Activated CD8-positive, alpha-beta memory T cell treated with anti-CD3 and anti-CD28 coated beads for 4 hours (primary cell): ENCODE measurements at places on chromosomes 16 and 17.

DNA sequence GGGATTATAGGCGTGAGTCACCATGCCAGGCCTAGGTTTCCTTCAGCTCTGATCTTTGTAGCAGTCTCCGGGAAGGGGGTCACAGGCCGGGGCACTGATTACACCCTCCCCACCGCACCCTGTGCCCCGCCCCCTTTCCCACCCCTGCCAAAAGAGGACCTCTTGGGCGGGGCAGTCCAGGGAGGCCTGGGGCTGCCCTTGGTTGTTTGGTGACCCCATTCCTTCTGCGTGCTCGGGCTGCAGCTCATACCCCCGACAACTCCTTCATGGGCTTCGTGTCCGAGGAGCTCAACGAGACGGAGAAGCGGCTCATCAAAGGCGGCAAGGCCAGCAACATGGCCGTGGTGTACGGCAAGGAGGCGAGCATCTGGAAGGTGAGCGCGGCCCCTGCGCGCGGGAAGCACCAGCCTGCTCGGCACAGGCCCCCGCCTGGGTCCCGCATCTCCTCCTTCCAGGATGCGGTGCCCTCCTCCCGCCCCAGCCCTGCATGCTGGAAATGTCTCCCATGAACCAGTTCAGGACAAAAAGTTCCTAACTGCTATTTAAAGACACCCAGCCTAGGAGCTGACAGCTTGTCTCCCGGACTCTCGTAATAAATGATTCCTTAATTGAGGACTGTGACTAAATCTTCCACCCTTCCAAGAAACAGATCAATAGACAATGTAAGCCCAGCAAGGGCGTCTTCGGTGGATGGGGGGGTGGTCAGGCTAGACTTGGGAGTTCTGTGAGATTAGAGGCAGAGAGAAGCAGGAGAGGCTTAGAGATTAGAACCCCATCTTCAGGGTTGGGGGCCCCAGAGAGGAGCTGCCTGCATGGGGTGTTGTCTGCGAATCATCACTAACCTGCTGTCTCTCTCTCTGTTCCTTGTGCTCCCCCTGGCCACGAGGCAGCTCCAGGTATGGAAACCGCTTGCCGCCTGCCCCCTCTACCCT is 64.5 kb downstream of the MGAT5B start:
- DNase-seq: no peak

DNA sequence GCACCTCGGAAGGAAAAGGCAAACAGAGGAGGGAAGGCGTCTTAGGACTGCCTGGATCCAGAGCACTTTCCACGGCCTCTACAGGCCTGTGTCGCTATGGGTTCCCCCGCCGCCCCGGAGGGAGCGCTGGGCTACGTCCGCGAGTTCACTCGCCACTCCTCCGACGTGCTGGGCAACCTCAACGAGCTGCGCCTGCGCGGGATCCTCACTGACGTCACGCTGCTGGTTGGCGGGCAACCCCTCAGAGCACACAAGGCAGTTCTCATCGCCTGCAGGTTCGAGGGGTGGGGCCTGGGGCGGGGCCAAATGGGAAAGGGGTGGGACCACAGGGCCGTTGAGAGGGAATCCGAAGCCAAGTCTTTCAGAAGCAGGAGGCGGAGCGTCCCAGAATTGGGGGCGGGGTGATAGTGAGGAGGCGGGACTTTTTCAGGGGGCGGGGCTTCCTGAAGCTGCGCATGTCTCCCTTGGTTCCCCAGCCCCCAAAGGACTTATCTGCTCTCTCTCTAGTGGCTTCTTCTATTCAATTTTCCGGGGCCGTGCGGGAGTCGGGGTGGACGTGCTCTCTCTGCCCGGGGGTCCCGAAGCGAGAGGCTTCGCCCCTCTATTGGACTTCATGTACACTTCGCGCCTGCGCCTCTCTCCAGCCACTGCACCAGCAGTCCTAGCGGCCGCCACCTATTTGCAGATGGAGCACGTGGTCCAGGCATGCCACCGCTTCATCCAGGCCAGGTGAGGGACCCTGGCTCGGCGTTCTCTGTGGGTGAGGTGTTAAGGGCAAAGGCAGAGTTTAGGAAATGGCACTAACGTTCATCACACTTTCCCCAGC is 939 bp downstream of the BCL6B start:
- peak; percentile 88 for DNase-seq

GRCh38 chr17:36768394-36768793 is 167.0 kb downstream of the MRM1 start:
- no peak for DNase-seq

- DNase-seq: peak; percentile 31
Observed at GRCh38 chr17:43846221-43846712, 709 bp upstream of the CD300LG start.

DNA sequence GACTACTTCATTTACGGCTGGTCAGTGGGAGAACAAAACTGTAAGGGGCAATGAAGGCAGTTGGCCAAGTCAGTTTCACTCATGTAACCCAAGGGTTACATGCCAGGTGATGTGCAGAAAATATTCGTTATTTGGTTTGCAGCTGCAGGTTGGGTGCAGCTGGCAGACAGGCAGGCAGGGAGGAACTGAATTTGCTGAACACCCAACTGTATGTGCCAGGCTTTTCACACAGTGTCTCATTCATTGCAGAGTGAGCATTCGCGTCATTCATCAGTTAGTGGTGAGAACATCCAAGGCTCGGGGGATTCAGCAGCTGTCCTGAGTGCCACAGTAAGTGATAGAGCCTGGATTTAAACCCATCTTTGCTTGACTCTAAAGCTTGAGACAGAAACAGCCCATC is 59.7 kb downstream of the ABCC6 start:
- DNase-seq: no peak

DNA sequence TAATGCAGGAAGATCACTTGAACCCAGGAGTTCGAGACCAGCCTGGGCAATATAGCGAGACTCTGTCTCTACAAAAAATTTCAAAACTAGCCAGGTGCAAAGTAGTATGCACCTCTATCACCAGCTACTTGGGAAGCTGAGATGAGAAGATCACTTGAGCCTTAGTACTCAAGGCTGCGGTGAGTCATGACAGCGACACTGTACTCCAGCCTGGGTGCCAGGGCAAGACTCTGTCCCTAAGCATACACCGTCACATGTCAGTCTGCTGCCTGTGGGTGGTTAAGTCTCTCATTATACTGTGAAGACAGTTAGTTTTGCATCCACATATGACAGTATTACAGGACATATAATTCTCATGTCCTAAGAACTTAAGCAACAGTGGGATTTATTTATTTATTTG is 21.8 kb downstream of the NMRAL1 start:
- DNase-seq: no peak

- DNase-seq: no peak
Observed at GRCh38 chr16:13839577-13839976, 80.4 kb upstream of the ERCC4 start.

GRCh38 chr17:60327134-60327900 is 64.6 kb downstream of the USP32 start:
- no peak for DNase-seq

- DNase-seq: no peak
Observed at GRCh38 chr17:20784100-20784665, 204.7 kb downstream of the CDRT15L2 start.

DNA sequence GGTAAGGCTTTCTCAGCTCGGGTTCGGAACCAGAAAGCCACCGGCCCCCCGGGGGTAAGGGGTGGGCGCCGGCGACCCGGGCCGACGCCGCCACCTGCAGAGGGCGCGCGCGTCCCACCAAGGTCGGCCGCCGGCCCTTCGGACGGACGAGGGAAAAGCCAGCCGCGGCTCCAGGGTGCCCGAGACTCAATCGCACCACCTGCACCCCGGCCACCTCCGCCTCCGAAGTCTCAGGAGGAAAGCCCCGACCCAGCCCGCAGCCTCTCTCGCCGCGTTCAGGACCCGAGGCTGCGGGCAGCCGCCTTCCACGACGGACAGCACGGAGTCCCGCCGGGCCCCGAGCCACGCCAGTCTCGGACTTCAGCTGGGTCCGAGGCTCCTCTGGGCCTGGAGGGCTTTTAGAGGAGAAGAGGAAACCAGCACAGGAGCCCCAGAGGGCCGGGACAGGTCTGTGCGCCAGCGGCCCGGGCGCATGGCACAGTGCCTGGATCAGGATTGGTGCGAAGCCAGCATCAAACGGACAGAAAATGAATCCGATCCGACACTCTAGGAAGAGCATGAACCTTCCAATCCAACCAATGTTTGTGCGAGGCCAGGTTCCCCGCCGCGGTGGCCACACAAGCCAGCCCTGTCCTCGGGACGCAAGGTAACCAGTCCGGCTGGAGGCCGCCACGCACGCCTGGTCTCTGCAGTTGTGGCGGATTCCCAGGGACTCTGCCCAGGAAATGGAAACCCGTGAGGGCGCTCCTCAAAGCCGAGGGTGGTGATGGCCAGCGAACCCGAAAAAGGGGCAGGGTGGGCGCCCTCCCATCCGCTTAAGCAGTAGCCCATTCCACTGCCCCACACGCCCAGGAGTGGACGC is 6.7 kb downstream of the CBX8 start:
- DNase-seq: no peak

GRCh38 chr16:1437606-1438005 is 6.7 kb downstream of the PERCC1 start:
- DNase-seq: no peak

GRCh38 chr17:67519801-67520251 is 142.7 kb downstream of the PITPNC1 start:
- DNase-seq: no peak

DNA sequence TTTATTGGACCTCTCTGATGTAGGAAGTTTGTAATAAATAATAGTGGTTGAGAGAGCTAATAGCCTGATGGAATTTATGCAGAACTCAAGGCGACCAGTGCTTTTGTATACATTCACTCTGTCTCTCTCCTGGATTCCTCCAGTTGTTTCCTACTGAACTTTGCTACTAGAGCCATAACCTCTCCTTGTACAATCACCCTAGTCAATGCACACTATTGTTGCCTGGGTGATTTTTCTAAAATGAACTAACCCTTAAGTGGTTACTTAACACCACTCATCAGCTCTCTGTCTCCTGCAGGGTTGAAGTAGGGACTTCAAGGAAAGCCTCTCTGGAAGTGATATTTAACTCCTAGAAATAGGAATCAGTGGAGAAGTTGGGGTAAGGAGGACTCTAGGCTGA is 9.7 kb downstream of the PHKB start:
- no peak for DNase-seq
